ENCODE measurements at places on chromosomes 7 and 10.

DNA sequence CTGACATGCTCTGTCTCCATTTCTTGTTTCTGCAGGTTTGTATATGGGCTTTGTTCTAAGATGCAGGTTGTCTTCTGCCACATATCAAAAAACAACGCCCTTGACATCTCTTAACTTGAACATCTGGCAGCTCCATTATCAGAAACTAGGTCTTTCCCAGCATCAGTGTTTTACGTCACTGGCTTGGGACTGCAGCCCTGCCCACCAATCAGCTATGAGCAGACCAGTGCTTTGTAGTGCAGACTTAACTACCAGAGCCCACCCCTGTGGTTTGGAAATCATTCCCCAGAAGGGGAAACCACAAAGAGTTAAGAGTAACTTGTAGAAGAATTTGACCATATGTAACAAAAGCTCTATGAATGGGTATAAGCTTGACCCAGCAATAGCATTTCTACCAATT, 132.4 kb downstream of the SEPTIN14 start:
- no peak for DNase-seq

DNA sequence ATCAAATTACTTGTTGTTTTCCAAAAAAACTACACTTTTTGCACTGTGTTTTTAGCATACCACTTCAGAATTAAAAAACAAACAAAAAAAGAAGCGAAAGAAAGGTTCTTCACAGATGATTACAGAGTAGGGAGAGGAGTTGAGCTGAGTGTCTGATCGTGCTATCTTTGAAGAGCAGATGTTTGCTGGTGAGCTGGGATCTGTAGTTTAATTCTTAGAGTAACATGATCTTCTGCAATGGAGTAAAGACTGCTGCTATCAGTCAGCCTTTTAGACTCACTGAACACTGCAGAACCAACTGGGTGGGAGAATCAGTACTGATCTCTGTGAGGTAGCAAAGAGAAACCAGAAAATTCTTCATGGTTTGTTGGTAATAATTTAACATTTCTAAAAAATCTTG, 1197.8 kb upstream of the SORCS1 start:
- no peak for DNase-seq

GRCh38 chr10:119120413-119120867, 16.5 kb downstream of the DENND10 start:
- DNase-seq, result no peak

DNA sequence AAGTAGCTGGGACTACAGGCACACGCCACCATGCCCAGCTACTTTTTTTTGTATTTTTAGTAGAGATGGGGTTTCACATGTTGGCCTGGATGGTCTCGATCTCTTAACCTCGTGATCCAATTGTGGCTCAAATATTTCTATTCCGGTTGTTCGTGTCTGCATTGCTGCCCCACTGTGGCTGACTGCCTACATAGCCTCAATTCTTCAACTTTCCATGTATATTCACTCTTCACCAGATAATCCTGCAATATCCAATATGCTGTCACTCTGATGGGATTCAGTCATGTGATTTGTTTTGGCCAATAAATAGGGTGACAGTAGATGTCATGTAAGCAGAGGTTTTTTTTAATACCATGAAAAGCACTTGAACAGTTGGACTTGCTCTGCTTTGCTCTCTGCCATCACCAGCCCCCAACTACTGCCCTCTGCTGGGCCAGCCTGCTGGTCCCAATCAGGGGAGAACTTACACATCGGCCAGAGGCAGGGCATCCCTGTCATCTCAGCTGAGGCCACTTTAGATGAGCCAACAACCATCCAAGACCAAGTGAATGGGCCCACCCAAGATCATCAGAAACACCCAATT, 56.7 kb downstream of the NSUN6 start:
- DNase-seq, result no peak

DNA sequence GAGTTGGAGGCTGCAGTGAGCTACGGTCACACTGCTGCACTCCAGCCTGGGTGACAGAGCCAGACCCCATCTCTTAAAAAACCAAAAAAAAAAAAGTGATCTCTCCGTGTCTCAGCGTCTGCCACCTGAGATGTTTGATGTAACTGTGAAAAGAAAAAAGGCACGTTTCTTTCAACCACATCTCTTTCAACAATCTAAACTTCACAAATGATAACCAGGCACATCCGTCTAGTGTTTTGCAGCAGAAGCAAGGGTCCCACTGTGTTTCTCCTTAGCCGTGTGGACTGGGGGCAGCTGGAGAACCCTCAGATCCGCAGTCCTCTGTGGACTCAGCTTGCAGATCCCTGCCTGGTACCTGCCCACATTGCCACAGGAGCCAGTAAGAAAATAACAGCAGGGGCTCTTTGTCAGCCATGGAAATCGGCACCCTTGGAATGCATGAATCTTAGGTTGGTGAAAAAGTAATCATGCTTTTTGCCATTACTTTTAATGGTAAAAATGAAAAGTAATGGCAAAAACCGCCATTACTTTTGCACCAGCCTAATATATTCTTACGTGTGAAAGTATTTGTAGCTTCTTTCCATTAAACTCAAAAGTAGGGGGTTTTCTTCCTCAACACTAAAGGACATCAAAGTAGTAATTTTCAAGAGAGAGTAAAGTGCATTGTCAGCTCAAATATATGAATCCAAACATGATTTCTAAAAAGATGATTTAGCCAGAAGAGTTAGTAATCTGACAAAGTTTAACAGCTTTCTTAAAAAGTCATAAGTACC, 276.5 kb downstream of the CCDC3 start:
- DNase-seq, result no peak

GRCh38 chr7:81482600-81483186, 287.2 kb downstream of the HGF start:
- DNase-seq, result peak; percentile 20

Data from GF-D8 (cell line).